ENCODE measurements at places on chromosomes 2 and 18.

GRCh38 chr2:235960716-235961640, 207.2 kb downstream of the GBX2 start:
- no peak for DNase-seq

GRCh38 chr2:201363857-201364560, 6.9 kb upstream of the FLACC1 start:
- DNase-seq, result peak; percentile 61

- DNase-seq, result no peak
Observed at GRCh38 chr18:63763831-63764600, 11.2 kb upstream of the SERPINB7 start.

GRCh38 chr2:30275256-30275655, 43.9 kb downstream of the LBH start:
- no peak for DNase-seq

- no peak for DNase-seq
Observed at GRCh38 chr2:189128970-189129369, 50.6 kb downstream of the COL5A2 start.

- no peak for DNase-seq
Observed at GRCh38 chr18:77023102-77023782, 109.3 kb downstream of the MBP start.

- no peak for DNase-seq
Observed at GRCh38 chr2:70029814-70030409, 57.4 kb upstream of the PCBP1 start.

- no peak for DNase-seq
Observed at GRCh38 chr2:153101187-153101586, 377.4 kb downstream of the RPRM start.

GRCh38 chr2:201172279-201172678, 10.7 kb upstream of the CASP10 start:
- no peak for DNase-seq

DNA sequence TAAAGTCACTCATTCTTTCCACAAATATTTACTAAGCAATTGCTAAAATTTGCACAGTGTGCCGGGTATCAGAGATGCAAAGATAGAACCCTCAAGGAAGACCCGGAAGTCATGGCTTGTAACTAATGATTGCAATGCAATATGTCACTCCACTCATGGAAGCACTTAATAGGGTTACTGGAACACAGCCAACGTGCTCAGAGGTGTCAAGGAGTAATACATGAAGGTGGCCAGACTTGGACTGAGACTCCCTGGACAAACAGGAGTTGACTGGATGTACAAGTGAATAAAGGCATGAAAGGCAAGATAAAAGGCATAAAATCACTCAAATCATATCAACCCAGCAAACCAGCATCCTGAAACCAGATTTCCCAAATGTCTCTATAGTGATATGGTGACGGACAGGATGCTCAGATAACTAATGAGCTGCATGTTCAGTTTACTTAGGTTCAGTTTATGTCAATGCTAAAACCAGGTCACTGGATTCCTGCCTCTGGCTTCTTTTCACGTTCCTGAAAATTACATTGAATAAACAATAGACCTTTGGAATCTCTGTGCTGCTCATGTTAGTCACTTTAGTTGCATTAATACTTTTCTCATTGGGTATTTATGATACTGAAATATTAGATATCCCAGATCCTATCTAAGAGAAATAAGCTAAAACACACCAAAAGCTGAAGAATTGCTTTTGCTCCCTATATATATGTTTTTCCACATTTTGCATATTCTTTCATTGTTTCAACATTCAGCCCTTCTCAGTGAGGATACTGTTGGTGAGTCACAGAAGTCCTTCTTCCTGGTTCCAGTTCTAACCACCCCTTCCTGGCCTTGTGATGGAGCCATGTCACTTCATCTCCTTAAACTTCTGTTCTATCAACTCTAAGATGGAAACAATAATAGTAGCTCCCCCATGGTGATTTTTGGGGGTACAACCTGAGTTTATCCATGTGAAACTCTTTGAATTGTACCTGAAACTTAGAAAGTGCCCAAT, 688.9 kb upstream of the ID2 start:
- DNase-seq, result peak; percentile 46

GRCh38 chr2:70964596-70965386, 13.6 kb upstream of the ANKRD53 start:
- peak; percentile 4 for DNase-seq

DNA sequence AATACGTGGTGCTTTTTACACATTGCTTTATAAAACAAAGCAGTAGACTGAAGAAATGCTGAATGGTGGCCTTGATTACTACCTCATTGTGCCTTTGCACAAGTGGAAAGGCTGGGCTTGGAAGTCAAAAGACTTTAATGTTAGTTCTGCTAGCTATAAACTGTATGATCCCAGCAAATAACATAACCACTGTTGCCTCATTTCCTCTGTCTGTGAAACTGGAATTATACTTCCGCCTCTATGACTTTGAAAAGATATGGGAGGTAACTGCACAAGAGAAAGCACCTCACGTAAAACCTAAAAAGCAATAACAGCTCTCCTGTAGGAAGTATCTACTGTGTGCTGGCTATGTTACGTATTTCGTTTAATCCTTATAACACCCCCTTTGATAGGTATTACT, 43.4 kb upstream of the DSC1 start:
- no peak for DNase-seq

DNA sequence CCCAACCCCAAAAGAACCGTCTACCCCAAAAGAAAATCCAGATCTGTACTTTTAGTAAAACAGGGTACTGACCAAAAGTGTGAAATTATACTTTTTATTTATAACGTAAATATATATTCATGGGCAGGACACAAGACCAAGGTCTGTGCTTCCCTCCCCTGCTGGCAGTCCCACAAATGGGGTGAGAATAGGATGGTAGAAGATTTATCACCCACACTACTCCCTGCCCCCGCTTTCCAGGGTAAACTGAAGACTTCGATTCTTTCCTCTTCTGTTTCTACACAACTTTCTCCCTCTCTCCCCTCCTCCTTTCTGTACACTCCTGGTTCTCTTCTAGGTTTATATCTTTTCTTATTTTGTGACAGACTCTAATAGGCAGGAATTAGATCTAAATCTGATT, 79.7 kb downstream of the MDH1 start:
- DNase-seq, result no peak

GRCh38 chr2:181581534-181581933, 75.4 kb downstream of the CERKL start:
- DNase-seq, result no peak

GRCh38 chr2:60973705-60974104, 43.8 kb upstream of the PEX13 start:
- no peak for DNase-seq

DNA sequence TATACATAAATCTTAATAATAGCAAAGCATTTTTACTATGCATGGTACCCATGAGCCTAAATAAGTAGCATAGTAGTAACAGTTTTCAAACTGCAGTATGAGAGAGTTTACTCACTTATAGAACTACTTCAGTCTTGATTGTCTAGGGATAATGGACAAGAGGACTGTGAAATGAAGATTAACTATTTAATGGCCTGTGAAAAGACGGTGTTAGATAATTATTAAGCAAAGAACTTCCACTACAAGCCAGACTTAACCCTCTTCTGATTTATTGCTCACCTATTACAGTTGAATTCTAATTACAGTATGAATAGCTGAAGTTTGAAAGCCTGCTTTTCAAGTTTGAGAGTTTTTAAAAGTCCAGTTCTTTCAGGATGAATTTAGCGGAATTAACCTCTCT, 18.9 kb downstream of the PIK3C3 start:
- DNase-seq, result no peak

DNA sequence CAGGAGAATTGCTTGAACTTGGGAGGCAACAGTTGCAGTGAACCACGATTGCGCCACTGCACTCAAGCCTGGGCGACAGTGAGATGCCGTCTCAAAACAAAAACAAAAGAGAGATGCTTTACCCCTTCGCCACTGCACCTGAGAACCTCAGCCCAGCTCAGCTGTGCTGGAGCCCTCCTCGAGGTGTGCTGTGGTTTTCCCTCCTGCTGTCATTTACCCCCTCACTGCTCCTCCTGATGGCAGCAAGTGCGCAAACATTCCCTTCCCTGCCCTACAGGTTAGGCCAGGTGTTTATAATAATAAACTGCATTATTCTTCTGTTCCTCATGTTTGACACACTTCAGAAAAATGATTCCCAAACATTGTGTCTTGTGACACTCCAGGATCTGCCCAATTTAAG, 8.4 kb downstream of the FBXO36 start:
- peak; percentile 12 for DNase-seq

GRCh38 chr2:48126162-48126561, 219.9 kb upstream of the FBXO11 start:
- DNase-seq, result no peak

DNA sequence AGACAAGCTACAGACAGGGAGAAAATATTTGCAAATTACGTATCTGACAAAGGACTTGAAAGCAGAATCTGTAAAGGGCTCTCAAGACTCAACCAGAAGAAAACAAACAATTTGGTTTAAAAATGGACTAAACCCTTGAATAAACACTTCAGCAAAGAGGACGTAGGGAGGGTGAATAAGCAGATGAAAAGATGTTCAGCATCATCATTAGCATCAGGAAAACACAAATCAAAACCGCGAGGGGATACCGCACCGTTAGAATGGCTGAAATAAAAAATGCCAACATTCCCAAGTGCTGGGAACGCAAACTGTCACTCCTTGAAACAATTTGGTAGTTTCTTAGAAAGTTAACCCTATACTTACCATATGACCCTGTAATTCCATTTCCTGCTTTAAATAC, 136.7 kb downstream of the MBP start:
- DNase-seq, result no peak

GRCh38 chr2:37456479-37456878, 112.0 kb downstream of the QPCT start:
- DNase-seq, result no peak

DNA sequence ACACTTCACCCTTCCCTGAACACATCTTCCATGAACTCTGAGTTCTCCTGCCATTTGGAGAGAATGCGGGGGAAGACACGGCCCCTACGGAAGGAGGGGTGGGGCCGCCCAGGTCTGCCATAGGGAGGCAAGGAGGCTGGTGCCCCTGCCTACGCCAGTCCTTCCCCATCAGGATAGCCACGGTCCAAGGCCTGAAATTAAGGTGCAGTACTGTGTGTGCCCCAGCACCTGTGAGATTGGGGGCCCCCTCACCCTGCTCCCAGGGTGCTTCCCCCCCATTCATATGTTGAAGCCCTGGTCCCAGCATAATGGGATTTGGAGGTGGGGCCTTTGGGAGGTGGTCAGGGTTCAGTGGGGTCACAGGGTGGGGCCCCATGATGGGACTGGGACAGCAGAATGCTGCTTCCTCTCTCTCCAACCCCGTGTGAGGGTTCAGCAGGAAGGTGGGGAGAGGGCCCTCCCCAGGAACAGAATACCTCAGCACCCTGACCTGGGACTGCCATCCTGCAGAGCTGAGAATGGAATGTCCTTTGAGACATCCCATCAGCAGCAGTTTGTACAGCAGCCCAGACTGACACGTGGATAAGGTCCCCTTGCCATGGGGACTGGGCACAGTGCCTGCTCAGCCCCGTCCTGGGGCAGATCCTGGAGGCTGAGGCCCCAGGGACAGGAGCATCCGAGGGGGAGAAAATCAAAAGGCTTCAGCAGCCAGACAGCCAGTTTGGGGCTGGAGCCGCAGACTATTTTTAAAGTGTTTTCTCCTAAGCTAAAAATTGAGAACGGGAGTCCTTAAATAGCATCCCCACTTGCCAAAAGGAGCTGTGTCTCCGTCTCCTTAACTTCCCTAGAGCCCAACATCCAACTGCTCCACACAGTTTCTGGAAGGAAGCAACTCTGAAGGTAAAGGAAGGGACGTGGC, 105.1 kb downstream of the NDUFA10 start:
- no peak for DNase-seq

DNA sequence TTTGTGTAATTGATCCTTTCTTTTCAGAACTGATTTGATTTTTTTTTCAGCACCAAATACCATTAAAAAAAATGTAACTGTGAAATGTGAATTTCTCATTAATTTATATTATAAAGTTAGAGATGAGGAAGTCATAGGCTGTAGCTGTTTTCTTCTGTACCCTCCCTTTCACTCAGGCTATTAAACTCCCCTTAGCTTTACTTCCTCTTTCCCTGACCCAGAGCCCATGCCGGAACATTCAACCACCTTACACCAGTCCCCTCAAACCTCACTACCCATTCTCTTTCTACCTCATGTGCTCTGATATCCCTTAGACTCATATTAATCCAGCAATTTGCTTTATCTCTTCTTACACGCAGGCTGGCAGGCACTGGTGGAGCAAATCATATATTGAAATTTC, 12.4 kb downstream of the GALNT5 start:
- no peak for DNase-seq

DNA sequence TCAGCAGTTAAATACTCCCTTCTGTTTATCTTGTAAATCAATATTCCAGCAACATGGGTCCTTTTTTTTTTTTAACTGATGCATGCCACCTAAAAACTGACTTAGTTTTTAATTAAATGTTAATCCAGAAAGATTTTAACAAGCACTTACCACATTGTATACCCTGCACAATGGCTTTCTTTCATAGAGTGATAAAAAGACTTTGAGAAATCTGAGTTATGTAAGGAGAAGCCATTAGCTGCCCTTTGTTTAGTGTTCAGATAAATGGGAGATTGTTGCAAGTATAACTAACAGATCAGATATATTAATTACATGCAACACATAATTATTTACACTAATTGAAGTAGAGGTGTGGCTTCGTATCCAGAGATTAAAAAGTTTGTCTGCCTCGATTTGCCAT, 22.7 kb upstream of the NFATC1 start:
- no peak for DNase-seq

GRCh38 chr2:56199492-56199891, 15.7 kb downstream of the CCDC85A start:
- DNase-seq, result no peak

- DNase-seq, result no peak
Observed at GRCh38 chr2:102235491-102235890, 48.7 kb downstream of the IL1RL2 start.

DNA sequence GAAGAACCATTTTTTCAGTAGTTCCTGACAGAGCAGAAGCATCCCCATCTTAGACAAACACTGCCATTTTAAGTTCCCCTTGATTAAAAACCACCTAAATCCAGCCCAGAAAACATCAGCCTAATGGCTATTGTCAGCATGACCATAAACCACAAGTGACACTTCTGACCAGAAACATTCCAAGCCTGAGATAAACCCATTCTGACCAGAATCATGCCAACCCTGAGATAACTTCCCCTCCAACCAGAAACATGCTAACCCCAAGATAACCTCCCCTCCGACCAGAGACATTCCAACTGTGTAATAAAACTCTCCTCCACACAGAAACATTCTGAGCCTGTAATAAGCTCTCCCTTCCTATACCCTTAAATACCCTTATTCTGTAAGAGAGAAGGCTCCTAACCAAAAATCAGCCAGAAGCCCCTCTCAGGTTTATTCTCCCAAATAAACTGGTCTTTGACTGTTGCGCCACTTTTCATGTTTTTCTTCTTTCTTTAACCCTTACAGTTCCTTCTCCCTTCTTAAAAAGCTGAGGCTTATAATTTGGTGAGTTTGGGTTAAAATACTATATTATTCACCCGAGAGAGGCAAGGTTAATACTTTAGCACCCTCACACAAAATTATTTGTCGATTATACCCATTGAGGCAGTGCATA, 149.7 kb downstream of the HNMT start:
- DNase-seq, result no peak

- no peak for DNase-seq
Observed at GRCh38 chr2:39568116-39568515, 97.6 kb upstream of the TMEM178A start.

Data from NCI-H2171 treated with DMSO at 0.1 percent for 48 hours (cell line).